ENCODE measurements at places on chromosomes 1 and 21. TPM values are rescaled to one million over a fixed set of nuclear protein-coding genes. Genes with fewer than 3 reads are reported as not detected.

GRCh38 chr1:47328992-47329391, 4.6 kb upstream of the CMPK1 start:
- peaks cover 15% of the 10 kb centered on the region for H3K4me1 ChIP-seq
- no peak overlapping the region for H3K27ac ChIP-seq

GRCh38 chr1:38028671-38029070, 16.1 kb downstream of the UTP11 start:
- no peak overlapping the region for H3K27ac ChIP-seq
- no peak for DNase-seq
- H3K4me1 ChIP-seq = peaks cover 27% of the 10 kb centered on the region
- H3K36me3 ChIP-seq = peaks cover 15% of the 10 kb centered on the region
- H3K27me3 ChIP-seq = no peaks in the 10 kb centered on the region

DNA sequence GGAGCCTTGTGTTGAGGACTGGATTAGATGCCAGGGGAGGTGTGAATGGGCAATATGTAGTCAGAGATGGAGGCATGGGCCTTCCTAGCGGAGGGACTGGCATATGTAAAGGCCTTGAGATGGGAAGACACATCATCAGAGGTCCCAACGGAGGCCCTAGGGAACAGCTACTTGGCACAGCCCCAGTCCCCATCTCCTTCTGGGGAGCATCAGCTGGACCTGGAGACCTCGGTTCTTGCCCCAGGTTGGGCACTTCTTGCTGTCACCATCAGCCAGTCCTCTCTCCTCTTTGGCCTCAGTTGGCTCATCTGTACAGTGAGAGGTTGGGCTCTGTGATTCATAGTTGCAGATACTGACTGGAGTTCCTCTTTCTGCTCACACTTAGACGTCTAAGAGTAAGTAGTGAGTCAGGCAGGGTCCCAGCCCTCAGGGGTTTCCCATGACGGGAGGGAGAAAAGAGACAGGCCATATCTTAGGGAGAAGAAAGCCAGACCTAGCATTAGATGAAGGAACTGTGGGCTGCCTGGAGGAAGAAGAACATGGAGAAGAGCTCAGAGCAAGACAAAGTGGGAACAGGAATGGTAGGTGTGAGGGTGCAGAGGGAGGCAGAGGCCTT, 3.4 kb upstream of the MARCKSL1 start:
- H3K27me3 ChIP-seq = no peaks in the 10 kb centered on the region
- H3K27ac ChIP-seq = no peak overlapping the region
- H3K4me1 ChIP-seq = peaks cover 22% of the 10 kb centered on the region
- H3K4me3 ChIP-seq = no peak overlapping the region
- H3K36me3 ChIP-seq = peaks cover under 1% of the 10 kb centered on the region

- no peak overlapping the region for H3K27ac ChIP-seq
- H3K4me3 ChIP-seq = no peak overlapping the region
- H3K4me1 ChIP-seq = peaks cover 4% of the 10 kb centered on the region
- no peaks in the 10 kb centered on the region for H3K27me3 ChIP-seq
Measured at GRCh38 chr1:248900637-248901036, 5.4 kb upstream of the PGBD2 start.

DNA sequence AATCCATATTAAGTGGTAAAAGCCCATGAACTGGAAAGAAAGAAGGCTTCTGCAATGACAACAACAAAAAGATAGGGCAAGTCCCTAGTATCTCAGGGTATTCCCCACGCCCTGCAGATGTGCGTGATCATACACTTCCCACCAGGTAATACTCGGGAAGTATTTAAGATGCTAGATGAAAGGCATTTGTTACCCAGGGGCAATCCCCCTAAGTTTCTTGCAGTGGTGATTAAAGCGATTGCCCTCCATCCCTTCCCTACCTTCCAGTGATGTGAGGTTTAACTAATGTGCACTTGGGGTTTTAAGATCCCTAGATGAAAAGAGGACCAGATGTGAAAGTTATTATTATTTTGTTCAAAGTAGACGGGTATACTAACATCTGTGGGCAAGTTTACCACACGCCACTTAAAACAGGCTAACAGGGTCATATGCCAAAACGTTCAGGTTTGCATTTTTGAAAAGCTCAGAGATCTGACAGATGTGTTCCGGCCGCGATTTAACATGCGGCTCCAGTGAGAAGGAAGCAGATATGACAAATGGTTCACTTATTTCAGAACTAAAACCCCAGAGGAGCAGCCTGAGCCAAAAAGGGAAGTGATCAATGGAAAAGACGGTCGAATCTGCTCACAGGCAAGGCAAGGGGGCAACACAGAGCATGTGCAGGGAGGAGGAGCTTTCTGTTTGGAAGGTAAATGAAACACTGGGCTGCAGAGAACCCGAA, 17.4 kb downstream of the TIAM1 start:
- H3K4me1 ChIP-seq = no peaks in the 10 kb centered on the region
- no peaks in the 10 kb centered on the region for H3K27me3 ChIP-seq
- no peak overlapping the region for H3K27ac ChIP-seq
- no peaks in the 10 kb centered on the region for H3K36me3 ChIP-seq
- no peak for DNase-seq

DNA sequence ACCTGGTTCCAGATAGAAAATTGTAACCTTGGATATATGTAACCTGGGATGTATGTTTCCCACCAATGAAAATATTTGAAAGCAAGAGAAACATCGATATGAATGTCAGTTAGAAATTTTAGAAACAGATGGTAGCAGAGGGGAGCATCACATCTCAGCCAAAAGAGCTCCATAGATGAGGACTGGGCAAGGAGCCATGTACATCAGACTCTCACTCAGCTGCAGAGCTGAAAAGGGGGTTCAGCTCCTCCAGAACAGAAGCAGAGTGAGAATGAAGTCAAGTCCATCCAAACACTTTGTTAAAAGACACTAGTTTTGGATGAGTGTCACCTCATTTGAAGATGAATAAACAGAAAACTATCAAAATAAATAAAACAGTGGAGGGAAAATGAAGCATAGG, 202.4 kb downstream of the HMCN1 start:
- H3K36me3 ChIP-seq = no peaks in the 10 kb centered on the region
- DNase-seq = no peak
- no peaks in the 10 kb centered on the region for H3K27me3 ChIP-seq
- H3K27ac ChIP-seq = no peak overlapping the region

GRCh38 chr1:54499097-54499359, 49.0 kb upstream of the ACOT11 start:
- peaks cover 45% of the 10 kb centered on the region for H3K27me3 ChIP-seq
- H3K36me3 ChIP-seq = no peaks in the 10 kb centered on the region
- peaks cover 15% of the 10 kb centered on the region for H3K4me1 ChIP-seq
- H3K27ac ChIP-seq = no peak overlapping the region
- H3K4me3 ChIP-seq = peak overlapping the region; percentile 47

DNA sequence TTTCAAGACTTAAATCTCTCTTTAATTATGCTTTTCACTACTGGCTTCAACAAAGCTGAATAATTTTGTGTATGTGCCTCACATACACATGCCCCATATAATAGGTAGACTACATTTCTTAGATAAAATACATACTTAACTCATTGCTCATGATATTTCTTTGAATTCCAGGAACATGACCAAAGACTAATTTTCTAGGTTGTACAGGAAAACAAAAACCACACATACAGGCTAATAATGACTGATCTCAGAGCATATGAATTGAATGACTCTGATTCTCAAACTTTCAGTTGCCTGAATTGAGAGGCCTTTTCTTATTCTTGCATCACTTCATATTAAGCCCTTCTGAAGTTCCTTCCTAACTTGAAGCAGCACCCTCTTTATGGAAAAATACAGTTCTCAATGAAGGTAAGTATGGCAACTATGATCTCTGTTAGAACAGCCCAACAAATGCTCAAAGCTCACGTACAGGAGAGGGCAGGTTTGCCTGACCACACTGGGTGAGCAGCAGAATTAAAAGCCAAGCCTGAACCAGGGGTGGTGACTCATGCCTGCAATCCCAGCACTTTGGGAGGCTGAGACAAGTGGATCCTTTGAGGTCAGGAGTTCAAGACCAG, 22.6 kb upstream of the UAP1 start:
- H3K27ac ChIP-seq = no peak overlapping the region
- H3K27me3 ChIP-seq = no peaks in the 10 kb centered on the region
- no peak overlapping the region for H3K4me3 ChIP-seq
- no peak for DNase-seq
- H3K4me1 ChIP-seq = peaks cover 8% of the 10 kb centered on the region
- no peaks in the 10 kb centered on the region for H3K36me3 ChIP-seq

DNA sequence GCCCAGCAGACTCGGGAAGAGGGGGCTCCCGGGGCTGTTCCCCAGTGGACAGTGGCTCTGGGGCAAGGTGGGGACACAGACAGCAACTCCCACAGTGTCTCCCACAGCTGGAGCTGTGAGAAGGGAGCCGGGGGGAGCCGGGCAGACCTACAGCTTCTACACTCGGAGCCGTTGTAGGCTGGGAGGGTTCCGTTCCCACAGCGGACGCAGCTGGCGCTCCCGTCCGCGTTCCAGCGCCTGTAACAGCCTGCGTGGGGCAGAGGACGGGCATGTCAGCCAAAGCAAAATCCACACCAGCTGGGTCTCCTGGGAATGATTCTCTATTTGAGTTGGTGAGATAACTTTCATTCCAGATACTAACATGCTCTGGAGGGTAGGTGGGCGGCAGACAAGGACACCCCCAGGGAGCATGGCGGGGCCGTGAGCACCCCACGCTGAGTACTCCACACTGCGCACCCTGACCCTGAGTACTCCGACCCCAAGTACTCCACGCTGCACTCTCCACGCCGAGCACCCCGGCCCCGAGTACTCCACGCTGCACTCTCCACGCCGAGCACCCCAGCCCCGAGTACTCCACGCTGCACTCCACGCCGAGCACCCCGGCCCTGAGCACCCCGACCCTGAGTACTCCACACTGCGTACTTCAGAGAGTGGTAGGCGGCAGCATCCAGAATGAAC, 13.4 kb upstream of the RNF223 start:
- no peaks in the 10 kb centered on the region for H3K27me3 ChIP-seq
- no peaks in the 10 kb centered on the region for H3K36me3 ChIP-seq
- H3K27ac ChIP-seq = no peak overlapping the region
- DNase-seq = no peak
- no peak overlapping the region for H3K4me3 ChIP-seq
- H3K4me1 ChIP-seq = no peaks in the 10 kb centered on the region

DNA sequence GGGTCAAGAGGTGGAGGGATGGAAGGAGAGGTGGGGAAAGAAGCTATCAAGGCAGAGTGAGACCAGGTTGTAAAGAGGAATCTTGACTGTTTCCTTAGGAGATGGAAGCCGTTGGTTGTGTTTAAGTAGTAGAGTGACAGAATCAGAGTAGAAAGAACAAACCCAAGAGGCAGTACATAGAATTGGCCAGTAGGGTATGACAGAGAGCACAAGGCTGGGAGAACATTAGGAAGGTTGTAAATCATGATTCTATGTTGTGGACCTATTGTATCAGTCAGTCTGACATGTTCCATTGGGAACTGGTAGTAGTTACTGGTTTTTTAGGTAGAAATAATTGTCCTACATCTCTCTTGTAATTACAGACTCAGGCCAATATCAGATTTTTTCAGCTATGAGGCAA, 486.9 kb upstream of the USP24 start:
- no peaks in the 10 kb centered on the region for H3K4me1 ChIP-seq
- no peaks in the 10 kb centered on the region for H3K36me3 ChIP-seq
- no peak for DNase-seq

- H3K4me3 ChIP-seq = no peak overlapping the region
- H3K36me3 ChIP-seq = no peaks in the 10 kb centered on the region
Measured at GRCh38 chr21:31143036-31143435, 104.8 kb upstream of the KRTAP19-8 start.

DNA sequence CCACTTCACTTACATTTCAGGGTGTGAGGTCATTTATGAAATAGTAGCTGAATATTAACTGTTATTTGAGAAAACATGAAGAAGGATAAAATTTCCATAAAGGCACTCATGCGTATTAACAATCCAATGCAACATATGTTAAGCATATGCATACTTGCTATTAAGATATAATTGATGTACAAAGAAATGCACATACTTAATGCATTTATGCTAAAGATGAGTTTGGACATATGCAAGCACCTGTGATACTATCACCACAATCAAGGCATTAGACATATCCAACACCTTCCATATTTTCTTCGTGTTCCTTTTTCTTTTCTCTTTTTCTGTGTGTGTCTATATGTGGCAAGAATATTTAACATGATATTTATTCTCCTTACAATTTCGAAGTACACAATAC, 464.8 kb upstream of the BRINP3 start:
- H3K36me3 ChIP-seq = no peaks in the 10 kb centered on the region
- no peaks in the 10 kb centered on the region for H3K4me1 ChIP-seq
- H3K27ac ChIP-seq = no peak overlapping the region

- no peaks in the 10 kb centered on the region for H3K36me3 ChIP-seq
- no peaks in the 10 kb centered on the region for H3K4me1 ChIP-seq
- H3K4me3 ChIP-seq = no peak overlapping the region
- H3K27me3 ChIP-seq = no peaks in the 10 kb centered on the region
Measured at GRCh38 chr1:39525366-39526165, 34.1 kb downstream of the BMP8A start.

GRCh38 chr1:68180441-68181164, 51.7 kb downstream of the WLS start:
- H3K4me3 ChIP-seq = no peak overlapping the region
- H3K4me1 ChIP-seq = peaks cover under 1% of the 10 kb centered on the region
- H3K27me3 ChIP-seq = no peaks in the 10 kb centered on the region
- H3K27ac ChIP-seq = no peak overlapping the region
- DNase-seq = no peak

- no peaks in the 10 kb centered on the region for H3K36me3 ChIP-seq
- H3K4me1 ChIP-seq = peaks cover 5% of the 10 kb centered on the region
- DNase-seq = no peak
- no peak overlapping the region for H3K4me3 ChIP-seq
- no peak overlapping the region for H3K27ac ChIP-seq
Measured at GRCh38 chr1:8184301-8184700, 133.6 kb upstream of the SLC45A1 start.

- no peak overlapping the region for H3K4me3 ChIP-seq
- no peaks in the 10 kb centered on the region for H3K4me1 ChIP-seq
- H3K36me3 ChIP-seq = no peaks in the 10 kb centered on the region
- no peak overlapping the region for H3K27ac ChIP-seq
- H3K27me3 ChIP-seq = no peaks in the 10 kb centered on the region
Measured at GRCh38 chr21:27833298-27833697, 866.4 kb upstream of the ADAMTS5 start.

DNA sequence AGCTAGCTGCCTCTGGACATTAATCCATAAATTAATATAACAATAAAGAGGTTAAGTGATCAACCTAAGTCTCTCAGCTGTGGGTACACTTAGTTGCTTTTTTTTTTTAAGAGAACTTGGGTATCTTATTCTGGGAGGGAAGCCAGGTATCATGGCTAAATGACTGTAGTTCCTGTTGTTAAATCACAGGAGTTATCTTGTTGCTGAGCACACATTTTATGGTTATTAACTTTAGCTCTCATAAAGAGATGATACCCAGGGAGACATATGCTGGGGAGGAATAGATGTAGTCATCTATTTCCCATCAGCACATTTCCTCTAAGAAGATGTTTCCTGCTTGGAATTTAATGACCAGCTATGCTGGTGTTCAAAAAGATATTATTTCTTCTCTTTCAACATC, 227.8 kb downstream of the PTGER3 start:
- peaks cover 14% of the 10 kb centered on the region for H3K4me1 ChIP-seq
- no peaks in the 10 kb centered on the region for H3K36me3 ChIP-seq
- H3K27me3 ChIP-seq = no peaks in the 10 kb centered on the region
- no peak for DNase-seq
- no peak overlapping the region for H3K27ac ChIP-seq

The NMNAT2 gene
- 0.73 TPM for polyA plus RNA-seq

The IQCC gene
- polyA plus RNA-seq = 2.0 TPM

The CCDC185 gene
- polyA plus RNA-seq = not detected

The LCE1D gene
- not detected for polyA plus RNA-seq

The CACNA1S gene
- polyA plus RNA-seq = not detected

The ETNK2 gene
- polyA plus RNA-seq = 4.2 TPM

The MFAP2 gene
- polyA plus RNA-seq = 4.5 TPM

The ZNF644 gene
- 26.4 TPM for polyA plus RNA-seq

Measured in heart right ventricle (tissue), 16 donors.